ENCODE measurements at places on chromosomes 12 and 14.
A peak's percentile ranks its signal among the peaks of the same experiment; 100 is the strongest.

GRCh38 chr12:19965196-19966038, 402.9 kb upstream of the PDE3A start:
- DNase-seq, result no peak

- no peak for DNase-seq
Observed at GRCh38 chr12:94706250-94706661, 55.9 kb upstream of the TMCC3 start.

- DNase-seq, result no peak
Observed at GRCh38 chr12:104109446-104110271, 28.4 kb downstream of the NFYB start.

- DNase-seq, result no peak
Observed at GRCh38 chr12:108854451-108855283, 2.7 kb downstream of the SSH1 start.

GRCh38 chr14:101183376-101184103, 280.0 kb upstream of the RTL1 start:
- DNase-seq, result no peak

DNA sequence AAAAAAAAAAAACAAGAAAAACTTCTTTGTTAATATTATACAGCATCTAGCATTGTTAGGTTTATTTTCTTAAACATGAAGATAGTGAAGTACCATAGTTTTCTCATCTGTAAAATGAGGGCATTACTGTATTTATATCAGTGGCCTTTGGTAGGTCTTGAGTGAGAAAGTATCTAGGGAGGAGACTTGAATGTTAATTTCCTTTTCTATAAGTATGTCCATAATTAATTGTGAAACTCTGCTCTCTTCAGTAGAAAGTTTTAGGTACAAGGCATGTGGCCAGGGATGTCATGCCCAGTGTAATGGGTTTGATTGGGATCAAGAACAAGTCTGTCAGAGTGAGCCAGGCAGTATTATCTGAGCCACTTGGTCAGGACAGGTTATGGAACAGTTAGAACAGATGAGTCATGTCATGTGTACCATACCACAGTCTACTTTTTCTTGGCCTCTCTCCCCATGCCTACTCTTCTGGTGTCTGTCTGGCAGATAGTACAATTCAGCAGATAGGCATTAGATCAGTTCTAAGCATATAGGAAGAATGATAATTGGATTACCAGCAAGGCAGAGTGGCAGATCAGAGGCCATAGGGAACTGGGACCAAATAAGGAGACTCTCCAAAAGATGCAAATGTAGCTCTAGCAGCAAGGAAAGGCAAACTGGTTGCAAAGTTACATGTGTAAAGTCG, 30.4 kb downstream of the FBXO34 start:
- DNase-seq, result peak; percentile 35

GRCh38 chr14:98940693-98941437, 331.1 kb downstream of the BCL11B start:
- DNase-seq, result no peak

DNA sequence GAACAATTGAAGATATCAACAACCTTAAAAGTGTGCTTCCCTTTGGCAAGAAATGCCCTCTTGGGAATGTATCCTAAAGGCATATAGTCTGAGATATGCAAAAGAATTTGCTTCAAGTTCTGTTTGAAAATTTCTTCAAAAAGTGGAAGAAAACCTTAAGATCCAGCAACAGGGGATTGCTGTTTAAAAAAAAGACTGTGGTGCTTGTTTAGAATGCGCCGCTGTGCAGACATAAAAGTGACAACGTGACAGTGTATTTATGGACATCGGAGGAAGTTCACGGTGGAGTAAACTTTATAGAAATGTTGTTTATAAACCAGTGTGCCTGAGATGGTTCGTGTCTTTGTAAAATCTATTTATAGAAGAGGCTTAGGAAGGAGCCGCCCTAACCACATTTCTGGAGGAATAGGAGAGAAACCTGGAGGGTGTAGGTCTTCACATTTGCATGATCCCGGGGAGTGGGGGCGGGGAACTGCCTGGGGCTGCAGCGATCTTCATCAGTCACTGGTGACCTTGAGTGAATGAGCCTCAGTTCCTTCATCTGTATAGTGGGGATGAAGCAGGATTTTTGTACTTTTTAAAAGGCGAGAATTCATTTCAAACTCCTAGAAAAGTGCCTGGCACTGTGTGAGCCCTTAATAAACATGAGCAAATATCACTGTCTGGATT, 27.5 kb downstream of the ADGRD1 start:
- DNase-seq, result no peak

DNA sequence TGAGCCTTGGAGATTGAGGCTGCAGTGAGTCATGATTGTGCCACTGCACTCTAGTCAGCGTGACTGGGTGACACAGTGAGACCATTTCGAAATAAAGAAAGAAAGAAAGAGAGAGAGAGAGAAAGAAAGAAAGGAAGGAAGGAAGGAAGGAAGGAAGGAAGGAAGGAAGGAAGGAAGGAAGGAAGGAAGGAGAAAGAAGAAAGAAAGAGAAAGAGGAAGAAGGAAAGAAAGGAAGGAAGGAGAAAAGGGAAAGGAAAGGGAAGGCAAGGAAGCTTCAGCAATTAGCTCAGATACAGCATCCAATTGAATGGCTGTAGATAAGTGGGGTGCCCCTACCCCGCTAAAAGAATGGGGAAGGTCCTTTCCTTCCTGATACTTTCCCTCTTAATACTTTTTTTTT, 9.5 kb upstream of the NAA30 start:
- no peak for DNase-seq

DNA sequence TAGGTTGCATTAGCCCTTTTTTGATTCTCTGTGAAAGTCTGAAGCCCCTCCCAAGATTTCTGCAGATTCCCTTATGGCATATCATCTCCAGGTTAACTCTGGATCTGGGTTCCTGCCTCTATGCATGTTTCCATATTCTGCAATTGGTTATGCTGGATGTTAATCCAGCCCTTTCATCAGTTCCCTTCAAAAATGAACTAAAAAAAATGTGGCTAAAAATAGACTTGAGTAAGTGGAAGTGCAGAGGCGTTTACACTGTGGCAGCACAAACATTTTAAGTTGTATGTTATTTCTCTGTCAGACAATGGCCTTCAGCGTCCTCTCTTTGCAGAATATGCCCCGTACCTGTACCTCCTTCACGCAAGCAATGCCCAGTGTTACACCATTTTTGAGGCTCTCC, 11.4 kb downstream of the MGST1 start:
- no peak for DNase-seq

GRCh38 chr14:89061696-89062095, 237.2 kb downstream of the TTC8 start:
- DNase-seq, result no peak

- no peak for DNase-seq
Observed at GRCh38 chr14:65753061-65753460, 340.5 kb downstream of the FUT8 start.

- DNase-seq, result peak; percentile 59
Observed at GRCh38 chr12:121797937-121798786, 4.7 kb upstream of the RHOF start.

DNA sequence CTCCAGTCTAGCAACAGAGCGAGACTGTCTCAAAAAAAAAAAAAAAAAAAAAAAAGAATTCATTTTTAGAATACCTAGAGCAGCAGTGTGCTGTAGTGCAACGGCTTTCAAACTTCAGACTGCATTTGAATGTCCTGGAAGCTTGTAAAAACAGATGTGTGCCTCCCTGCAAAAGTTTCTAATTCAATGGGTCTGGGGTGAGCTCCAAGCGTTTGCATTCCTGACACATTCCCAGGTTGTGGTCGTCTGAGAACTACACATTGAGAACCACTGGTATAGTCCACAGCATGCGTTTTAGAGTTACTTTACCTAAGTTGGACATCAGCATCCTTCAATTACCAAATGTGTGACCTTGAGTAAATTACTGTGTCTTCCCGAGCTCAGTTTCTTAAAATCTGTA, 816.8 kb downstream of the NRXN3 start:
- no peak for DNase-seq
